ENCODE measurements at places on chromosomes 16 and 17.

DNA sequence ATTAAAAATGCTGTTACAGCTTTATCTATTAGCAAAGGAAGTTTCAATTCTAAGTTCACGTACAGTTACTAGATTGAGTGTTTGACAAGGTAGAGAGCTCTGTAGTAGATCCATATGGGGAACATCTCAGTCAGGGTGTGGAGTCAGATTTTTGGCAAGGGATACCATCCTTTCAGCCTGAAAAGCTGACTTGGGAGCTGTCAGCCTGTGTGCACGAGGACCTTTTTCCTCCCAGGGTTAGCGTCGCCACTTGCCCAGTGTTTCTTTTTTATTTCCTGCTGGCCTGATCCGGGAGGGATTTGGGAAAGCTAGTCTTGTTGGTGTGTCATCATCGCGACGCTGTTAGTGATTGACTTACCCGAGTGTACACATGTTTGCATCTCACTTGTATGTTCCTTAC, 29.5 kb downstream of the WWOX start:
- DNase-seq: no peak

DNA sequence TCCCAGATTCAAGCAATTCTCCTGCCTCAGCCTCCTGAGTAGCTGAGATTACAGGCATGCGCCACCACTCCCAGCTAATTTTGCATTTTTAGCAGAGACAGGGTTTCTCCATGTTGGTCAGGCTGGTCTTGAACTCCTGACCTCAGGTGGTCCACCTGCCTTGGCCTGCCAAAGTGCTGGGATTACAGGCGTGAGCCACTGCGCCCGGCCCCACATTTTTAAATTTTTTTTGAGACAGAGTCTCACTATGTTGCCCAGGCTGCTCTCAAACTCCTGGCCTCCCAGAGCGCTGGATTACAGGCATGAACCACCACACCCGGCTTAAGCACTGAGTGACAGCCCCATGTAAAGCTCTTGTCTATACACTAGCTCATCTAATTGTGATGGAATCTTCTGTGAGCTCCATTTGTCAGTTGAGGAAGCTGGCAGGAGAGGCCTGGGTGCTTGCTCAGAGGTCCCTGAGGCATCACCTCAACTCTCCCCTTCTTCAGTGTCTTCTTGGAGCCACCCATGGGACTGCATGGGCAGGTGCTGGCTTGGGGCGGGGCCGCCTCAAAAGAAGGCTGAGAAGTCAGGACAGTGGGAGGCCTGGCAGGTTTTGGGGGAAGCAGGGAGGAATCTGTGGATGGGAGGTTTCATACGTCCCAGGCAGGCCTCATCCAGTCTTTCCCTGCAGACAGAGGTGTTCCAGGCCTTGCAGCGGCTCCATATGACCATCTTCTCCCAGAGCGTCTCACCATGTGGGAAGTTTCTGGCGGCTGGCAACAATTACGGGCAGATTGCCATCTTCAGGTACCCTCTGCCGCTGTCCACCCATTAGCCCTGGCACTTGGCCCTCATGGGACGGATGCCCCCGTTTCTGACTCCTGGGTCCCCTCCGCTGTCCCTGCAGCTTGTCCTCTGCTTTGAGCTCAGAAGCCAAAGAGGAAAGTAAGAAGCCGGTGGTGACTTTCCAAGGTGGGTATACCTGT, 1.5 kb downstream of the THOC6 start:
- no peak for DNase-seq

- no peak for DNase-seq
Measured at GRCh38 chr17:80770881-80771611, 220.6 kb upstream of the CHMP6 start.

- DNase-seq: no peak
Measured at GRCh38 chr17:70100983-70101382, 26.0 kb downstream of the KCNJ16 start.

- peak; percentile 67 for DNase-seq
Measured at GRCh38 chr17:46192439-46193150, 634 bp downstream of the KANSL1 start.

DNA sequence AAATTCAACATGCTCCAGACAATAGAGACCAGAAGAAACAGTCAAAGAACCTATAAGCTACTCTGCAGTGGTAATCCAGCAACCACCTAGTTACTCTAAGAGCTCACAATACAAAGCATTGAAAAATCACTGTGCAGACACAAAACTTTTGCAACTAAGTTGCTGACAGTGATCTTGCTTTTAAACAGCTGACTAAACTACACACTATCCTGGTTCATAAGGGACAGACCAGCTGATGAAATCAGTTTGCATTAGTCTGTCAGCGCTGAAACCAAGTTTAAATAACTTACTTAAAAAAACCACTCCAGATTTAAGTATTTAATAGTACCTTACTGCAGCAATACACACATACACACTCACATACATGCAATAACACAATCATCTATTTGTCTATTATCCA, 4.6 kb downstream of the VEZF1 start:
- DNase-seq: no peak

- no peak for DNase-seq
Measured at GRCh38 chr17:52419229-52419641, 260.7 kb upstream of the CA10 start.

- no peak for DNase-seq
Measured at GRCh38 chr16:25013049-25013448, 2.1 kb downstream of the ARHGAP17 start.

DNA sequence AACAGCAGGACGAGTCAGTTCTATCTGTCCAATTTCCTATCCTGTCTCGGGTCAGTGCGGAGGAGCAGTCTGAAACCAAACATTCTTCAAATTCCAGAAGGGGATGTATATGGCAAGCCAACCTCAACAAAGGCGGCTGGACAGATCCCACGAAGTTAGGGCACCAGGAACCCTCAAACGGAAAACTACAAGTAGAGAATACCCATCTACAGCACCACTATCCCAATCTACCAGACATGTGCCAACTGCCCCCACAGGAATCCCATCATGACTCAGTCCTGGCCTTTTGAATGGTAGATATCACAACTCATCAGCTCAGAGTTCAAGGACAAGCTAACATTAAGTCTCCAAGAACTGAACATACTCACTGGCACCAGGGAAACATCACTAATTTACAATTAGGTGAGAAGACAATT, 2.3 kb downstream of the NAT9 start:
- DNase-seq: no peak

GRCh38 chr17:63675231-63675606, 24.7 kb downstream of the LIMD2 start:
- DNase-seq: no peak

DNA sequence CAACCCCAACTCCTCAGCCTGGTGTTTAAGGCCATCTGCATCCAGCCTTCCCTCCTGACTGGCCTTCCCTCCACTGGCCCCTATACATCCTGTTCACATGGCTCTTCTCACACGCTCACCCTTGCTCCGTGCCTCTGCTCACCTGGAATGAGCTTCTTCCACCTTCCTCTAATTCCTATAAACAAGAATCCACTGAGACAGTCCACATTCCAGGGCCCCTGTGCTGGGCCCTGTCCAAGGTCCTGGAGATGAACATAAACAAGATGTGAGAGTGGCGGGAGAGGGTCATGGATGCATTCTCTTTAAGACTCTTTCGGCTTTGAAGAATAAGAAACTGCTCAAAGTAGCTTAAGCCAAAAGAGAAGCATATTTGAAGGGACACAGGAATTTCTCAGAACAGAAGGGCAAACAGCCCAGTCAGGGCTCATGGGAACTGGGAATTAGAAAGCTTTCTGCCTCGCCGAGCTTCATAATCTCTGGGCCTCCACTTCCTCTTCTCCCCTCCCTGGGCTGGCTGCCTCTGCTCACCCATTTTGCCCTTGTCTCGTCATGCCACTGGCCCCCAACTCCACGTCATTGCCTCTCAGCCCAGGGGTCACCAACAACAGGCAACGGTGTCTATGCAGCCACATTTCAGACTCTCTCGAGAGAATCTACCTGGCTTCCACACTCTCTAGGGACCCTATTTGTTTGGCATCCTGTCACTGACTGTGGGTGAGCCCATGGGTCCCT, 13.5 kb downstream of the SPPL2C start:
- DNase-seq: no peak

- DNase-seq: no peak
Measured at GRCh38 chr17:12973496-12974004, 44.3 kb downstream of the ELAC2 start.

DNA sequence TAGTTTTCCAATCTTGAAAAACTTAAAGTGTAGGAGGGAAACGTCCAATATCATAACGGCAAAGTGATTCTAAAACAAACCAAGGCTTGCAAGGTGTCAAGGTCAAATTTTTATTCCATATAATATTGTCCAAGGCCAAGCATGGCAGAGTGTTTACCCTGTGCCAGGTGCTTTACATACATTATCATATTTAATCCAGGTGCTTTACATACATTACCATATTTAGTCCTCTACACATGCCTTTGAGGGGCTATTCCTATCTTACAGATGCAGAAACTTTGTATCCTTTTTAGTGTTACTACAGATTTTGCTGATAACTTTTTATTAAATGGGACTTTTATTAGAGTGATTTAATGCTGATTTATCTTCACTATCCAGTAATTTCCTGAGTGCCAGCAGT, 23.9 kb downstream of the MAF start:
- DNase-seq: no peak

DNA sequence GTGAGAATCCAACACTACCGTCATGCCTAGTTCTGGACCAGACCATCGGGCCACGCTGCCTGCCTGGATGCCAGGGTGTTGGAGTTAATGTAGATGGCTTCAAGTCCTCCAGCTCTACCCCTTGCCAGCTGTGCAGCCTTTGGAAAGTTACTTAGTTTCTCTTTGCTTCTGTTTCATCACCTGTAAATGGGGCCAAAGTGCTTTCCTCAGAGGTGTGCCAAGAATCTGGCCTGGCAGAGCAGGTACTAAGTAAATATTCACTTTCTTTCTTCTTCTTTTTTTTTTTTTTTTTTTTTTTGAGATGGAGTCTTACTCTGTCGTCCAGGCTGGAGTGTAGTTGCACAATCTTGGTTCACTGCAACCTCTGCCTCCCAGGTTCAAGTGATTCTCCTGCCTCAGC, 159.5 kb upstream of the RPL38 start:
- no peak for DNase-seq

- DNase-seq: no peak
Measured at GRCh38 chr16:85446951-85447692, 166.0 kb upstream of the GSE1 start.

GRCh38 chr17:27952366-27952765, 59.2 kb upstream of the LYRM9 start:
- no peak for DNase-seq

GRCh38 chr17:2086306-2086705, 31.4 kb downstream of the HIC1 start:
- DNase-seq: no peak

DNA sequence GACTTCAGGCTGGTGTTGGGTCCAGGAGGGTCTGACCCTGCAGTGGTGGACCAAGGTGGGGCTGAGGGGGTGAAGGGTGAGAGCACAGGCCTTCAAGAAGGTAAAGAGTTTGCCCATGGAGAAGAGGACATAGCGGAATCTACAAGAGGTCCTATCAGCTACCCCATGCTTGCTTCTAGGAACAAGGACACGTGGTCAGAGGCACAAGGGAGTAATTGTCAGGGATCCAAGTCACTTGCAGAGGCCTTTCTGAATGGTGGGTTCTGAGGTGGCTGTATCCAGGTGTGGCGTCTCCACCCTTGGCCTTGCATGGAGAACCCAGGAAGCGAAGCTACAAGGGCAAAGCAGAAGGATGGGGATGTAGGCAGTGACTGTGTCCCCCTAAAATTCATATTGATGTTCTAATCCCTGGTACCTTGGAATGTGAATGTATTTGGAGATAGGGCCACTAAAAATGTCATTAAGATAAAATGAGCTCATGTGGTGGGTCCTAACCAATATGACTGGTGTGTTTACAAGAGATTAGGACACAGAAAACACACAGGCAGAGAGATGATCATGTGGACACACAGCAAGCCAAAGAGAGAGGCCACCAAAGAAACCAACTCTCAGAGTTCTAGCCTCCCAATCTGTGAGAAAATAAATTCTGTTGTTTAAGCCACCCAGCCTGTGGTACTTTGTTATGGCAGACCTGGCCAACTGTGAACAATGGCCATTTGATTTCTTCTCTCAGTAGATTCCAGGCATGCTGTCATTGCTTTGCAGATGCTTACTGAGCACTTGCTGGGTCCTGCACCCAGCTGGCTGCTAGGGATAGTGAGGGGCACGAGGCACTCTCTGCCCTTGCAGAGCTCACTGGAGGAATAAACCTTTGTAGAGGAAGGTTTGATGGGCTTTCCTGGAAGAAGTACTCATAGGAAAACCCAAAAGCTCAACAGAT, 75.8 kb downstream of the UTP18 start:
- DNase-seq: no peak

GRCh38 chr16:67361038-67361437, 32.3 kb downstream of the TPPP3 start:
- DNase-seq: no peak

DNA sequence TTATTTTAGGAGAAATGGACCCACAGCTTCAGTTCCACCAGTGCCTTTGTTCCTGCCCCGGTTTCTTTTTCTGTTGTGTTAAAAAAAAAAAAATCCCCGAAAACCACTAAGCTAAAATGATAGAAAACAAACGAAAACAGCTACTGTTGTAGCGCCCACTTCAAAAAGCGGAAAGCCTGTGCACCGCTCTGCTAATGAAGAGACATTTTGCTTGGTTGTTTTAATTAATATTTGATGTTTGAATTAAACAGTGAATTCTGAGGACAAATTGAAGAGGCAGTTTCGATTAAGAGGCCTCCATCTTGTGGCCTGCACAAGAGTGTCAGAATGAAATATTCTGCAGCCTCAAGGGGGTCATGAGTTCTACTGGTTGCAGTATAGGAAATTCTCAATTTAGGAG, 186.7 kb downstream of the RPTOR start:
- DNase-seq: no peak

DNA sequence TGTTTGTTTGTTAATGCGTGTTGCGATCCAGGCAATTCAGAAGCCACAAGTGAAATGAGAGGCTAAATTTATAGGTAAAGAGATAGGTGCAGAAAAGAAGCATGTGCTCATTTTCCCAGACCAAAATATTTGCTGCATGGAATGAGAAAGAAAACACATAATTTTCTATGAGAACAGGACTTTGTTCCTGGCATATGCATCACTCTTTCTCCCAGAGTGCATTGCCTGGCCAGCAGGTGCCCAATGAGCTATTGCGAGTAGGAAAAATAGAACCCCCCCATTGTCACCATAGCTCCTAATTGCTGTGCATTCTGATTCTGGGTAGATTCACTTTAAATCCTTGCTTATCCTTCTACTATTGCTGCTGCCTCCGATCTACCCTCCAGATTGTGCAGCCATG, 410.4 kb downstream of the PMP22 start:
- no peak for DNase-seq

DNA sequence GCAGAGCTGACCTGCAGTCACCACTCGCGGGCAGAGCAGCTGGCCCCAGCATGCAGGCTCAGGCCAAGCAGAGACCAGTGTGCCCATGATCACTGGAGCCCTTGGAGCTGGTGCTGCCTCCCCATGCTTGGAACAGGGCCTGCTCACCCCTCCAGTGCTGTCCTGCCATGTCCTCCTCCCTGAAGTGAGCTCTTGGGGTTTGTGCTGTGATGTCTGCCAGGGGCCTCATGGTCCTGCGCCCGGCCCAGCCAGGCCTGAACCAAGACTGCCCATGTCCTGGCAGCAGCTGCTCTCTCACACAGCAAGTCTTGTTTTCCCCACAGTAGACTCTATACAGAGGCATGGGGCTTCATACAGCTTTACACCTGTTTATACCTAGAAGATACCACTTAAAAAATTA, 24.6 kb downstream of the TMEM11 start:
- no peak for DNase-seq

Measured in CD8-positive, alpha-beta memory T cell (primary cell).